D341Med (cell line): ENCODE measurements at places on chromosomes 2 and 18.
A peak's percentile ranks its signal among the peaks of the same experiment; 100 is the strongest.

DNA sequence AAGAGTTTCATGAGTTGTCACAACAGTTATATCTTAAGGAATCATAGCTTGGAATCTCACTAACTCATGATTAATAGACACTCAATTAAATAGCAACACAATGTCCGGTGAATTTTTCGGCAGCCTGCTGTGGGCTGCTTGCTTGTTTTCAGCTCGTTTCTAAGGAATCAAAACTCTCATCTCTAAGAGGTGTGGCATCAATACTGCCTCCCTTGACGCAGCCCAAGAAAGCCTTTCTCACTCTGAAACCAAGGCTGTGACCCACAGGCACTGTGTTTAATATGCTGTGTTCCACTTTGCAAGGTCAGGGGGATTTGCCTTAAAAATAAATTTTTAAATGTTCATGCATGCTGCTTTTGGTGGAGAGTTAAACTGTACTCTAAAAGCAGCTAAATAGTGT, 5.4 kb downstream of the DCC start:
- no peak for DNase-seq

DNA sequence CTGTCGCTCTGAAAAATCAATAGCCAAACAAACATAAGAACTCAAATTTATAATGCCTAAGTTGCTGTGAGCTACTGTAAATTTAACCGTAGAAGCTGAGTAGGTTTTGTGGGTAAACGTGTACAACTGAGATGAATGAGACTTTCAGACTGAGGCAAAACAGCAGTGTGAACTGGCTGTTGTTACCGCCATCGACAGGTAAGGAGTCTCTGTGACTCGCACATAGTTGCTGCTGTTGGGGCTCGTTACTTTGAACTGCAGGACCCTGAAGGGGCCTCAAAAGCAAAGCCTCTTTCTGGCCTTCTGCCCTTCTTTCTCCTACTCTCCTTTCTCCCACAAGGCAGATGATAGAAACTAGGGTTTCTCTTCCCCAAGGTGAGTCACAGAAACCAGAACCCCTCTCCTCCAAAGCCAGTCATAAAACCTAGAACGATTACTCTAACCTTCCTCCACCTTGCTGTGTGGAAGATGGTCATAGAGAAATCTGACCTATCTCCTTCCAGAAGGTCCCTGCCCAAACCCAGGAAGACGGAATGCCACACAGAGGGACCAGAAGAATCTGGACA, 101.2 kb downstream of the DLGAP1 start:
- DNase-seq: no peak

DNA sequence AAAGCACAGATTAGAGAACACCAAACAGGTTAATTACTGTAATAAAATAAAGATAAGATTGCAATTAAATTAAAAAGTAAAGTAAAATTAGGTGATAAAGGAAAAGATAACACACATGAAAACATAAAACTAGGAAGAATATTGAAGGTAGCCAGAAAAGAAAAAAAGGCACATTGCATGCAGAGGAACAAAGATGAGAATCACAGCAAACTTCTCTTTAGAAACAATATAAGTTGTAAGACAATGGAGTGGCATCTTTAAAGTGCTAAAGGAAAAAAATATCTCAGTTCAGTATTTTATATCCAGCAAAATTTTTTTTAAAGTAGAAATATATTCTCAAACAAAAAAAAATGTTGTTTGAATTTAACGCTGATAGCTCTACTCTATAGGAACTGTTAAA, 366.0 kb downstream of the CPS1 start:
- no peak for DNase-seq

GRCh38 chr18:3605954-3606443, 156.0 kb downstream of the TGIF1 start:
- DNase-seq: no peak

DNA sequence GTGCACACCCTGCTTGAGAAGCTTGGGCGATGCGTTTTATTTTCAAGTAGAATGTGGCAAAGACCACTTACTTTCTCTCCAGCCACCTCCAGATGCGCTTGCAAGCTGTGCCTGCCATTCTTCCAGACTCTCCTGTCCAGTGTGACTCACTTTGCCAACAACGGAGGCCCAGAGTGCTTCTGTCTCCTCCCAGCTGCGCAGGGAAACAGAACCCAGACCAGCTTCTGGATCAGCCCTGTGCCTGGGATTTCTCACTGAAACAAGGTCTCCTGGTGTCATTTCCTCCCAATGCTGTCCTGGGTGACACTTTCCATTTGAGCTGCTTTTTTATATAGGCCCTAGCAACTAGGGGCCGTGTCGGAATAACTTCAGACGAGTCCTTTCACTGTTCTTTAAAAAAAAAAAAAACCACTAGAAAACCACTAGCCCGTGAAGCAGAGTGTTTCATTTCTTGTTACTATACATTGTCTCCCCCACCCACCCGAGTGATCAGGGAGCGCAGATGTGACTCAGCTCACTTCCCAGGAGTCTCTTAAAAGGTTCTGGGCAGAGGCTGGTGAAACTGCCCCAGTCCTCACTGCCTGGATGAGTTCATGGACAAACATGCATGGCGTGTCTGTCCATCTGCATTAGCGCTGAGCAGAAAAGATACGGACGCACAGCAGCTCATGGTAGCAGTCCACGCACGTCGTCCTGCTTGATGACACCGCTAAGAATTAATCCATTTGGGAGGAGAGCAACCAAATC, 25.3 kb upstream of the RPL31 start:
- no peak for DNase-seq

DNA sequence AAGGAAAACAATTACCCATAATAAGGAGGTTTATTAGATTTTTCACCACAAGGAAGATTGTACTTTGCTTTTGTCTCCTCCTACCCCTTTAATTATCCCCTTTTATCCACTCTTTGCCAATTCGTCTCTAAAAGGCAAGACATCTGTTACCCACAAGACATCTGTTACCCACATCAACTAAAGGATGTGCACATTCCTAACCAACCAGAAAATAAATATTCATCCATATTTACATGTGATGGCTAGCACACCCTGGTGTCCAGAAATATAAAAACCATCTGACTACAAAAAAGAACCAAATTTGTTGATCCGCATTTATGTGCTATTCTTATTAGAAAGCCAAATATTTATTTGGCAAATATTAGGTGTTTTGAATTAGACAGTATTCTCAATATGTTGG, 35.7 kb downstream of the ACVR1C start:
- DNase-seq: peak; percentile 25

DNA sequence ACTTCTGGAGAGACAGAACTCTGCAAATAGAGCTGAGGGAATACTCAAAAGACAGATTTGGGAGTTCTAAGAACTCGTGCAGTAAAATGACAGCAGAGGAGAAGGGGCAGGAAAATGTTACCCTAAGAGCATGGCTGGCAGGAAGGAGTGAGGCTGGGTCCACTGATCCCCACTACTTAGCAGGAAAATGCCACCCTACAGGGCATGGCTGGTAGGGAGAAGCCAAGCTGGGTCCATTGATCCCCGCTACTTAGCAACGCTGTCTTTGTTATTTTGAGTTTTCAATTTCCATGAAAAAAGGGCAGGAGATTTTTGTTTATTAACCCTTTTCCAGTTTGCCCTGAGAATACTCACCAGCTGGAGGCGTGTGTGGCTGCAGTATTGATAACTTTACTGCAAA, 100.3 kb upstream of the TMEM200C start:
- DNase-seq: no peak

GRCh38 chr2:143422681-143423080, 293.5 kb downstream of the ARHGAP15 start:
- DNase-seq: no peak

DNA sequence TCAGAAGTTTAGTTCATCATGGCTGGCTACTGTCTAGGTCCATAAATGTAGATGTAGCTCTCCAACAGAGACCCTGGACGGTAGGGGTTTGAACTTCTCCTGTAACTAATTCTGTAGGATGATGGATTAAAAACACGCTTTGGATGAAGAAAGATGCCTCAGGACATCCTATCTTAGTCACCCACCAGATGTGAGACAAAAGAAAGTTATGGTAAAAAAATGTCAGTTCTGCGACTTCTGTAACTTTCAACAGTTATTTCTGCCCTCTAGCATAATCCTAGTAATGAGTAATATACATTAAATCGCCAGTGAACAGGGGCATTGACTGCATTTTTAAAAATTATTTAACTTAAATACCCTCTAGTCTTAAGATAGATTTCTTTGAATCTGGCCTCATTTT, 210.1 kb upstream of the LRATD1 start:
- no peak for DNase-seq

DNA sequence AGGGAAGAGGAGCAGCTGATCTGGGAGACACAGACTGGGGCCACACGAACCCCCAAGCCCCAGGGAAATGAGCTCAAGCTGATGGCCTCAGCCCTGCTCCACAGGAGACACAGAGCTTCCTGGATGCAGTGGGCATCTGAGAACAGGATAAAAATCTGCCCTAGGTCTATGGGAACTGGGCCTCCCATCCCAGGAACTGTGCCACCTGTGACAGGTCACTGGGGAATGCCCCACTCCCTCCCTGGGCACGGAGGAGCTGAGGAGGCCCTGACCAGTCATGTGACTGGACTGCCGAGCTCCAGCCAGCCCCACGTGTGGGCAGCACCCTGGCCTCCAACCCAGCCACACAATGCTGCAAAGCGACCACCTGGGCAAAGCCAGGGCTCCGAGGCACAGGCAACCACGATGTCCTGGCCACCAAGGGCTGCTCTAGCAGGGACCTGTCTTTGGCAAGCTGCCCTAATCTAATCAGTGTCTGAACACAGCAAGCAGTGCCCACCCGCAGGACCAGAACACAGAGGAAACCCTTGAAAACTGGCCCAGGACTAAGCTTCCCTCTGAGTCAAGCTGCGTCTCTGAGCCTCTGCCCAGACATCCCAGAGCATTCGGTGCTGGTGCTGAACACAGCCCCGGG, 57.8 kb upstream of the ID2 start:
- no peak for DNase-seq

DNA sequence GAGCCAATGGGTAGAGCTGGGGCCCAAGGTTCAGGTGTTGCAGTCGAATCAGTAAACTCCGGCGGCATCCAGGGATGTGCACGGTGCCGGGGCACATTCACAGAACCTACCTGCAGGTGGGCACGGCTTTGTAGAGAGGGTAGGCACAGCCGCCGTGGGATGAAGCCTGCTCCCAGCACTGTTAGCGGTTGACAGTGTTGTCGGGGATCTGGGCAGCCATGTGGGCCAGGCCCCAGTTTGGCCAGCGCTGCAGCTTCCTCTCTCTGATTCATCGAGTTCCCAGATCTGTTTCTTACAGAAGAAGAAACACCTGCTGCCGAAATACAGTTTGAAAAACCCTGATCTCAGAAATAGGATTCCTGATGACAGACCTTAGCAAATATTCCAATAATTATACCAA, 274.8 kb downstream of the AGAP1 start:
- DNase-seq: no peak

DNA sequence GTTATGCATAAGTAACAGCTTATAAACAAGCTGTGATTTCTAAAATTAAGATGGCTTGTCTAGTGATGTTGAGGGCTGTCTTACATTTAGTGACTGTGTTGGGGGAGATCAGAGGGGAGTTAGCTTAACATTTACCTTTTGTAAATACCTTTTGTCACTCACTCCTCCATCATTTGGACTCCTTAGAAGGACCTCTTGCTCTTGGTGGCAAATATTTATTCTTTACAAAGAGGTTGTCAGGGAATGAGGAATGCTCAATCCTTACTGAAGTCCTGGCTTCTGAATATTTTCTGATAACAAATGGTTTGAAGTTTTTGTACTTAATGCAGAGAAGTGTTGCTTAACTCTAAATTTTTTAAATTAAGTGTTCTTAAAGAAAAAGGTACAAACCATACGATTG, 438.8 kb upstream of the FAM98A start:
- DNase-seq: no peak

DNA sequence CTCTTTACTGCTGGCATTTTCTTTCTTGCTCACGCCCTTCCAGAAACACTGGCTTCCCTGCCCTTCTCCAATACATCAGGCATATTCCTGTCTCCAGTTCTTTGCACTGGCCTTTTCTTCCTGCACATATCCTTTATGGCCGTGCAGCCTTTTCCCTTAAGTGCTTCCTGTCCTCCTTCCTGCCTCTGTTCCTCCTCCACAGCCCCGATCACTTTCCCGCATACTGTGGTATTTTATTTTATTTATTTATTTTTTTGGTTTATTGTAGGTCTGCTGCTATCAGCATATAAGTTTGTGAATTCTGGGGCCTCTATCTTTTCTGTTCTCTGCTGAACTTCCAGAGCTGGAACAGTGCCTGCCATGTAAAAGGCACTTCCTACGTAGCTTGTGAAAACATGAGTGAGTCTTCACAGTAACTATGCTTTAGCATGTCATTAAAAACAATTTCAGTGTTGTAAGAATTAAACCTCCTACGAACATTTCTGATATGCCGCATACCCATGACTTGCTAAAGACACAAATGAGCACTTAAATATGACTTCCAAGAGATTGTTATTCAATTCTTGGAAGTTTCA, 289.1 kb downstream of the TRIB2 start:
- DNase-seq: no peak

- no peak for DNase-seq
Measured at GRCh38 chr2:126208266-126208665, 447.7 kb upstream of the GYPC start.

DNA sequence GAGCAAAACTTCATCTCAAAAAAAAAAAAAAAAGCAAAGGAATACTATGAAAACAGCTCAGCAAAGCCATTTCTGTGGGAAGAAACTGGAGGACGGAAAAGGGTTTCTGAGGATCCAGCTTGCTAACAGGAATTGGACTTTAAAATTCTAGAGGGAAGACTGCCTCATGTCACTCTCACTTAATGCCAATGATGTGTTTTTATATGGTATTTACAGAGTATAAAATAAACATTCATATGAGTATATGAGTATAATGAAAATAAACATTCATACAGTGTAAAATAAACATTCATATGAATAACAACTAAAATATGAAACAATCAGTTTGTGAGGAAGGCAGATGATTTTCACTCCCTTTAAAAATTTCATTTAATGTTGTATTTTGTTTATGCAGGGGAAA, 43.9 kb downstream of the CHMP3 start:
- no peak for DNase-seq

- DNase-seq: no peak
Measured at GRCh38 chr2:128259585-128259984, 59.1 kb downstream of the HS6ST1 start.

DNA sequence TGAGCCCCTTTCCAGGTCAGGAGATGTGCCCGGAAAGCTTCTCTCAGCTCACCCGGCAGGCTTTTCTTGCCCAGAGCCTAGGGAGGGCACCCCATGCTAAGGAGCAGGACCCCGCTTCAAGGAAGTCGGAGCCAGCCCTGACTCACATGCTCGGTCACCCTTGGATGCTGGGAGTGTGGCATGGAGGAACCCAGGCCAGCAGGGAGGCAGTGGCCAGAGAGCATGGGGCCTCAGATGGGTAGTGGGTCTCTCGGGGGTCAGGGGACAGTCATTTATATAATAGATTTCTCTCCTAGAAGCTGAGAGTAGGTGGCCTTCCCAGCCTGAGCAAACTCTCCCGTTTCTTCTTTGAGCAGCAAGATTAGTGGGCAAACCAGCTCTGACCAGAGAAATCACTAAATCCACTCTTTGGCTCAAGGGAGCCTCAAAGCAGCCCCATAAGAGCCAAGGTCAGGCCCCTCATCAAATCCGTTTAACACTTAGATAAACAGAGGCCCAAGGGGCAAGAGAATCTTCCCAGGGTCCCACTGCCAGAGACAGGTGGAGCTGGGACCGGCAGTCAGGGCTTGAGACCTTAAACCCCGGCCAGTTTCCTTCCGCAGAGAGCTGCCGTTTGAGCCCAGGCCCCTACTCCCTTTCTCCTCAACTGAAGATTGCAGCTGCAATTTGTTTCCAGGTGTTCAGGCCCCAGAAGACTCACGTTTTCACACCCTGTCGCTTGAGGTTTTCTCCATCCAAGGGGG, 113.1 kb downstream of the CYP26B1 start:
- peak; percentile 8 for DNase-seq

GRCh38 chr18:49910019-49910418, 96.7 kb upstream of the ACAA2 start:
- no peak for DNase-seq

GRCh38 chr18:9701609-9702349, 6.3 kb upstream of the RAB31 start:
- DNase-seq: no peak
